ENCODE measurements at places on chromosomes 3 and 15. TPM values are rescaled to one million over a fixed set of nuclear protein-coding genes. Genes with fewer than 3 reads are reported as not detected.

GRCh38 chr3:60746043-60746638, 505.1 kb downstream of the FHIT start:
- no peak overlapping the region for H3K27ac ChIP-seq
- peaks cover 5% of the 10 kb centered on the region for H3K4me1 ChIP-seq
- no peak overlapping the region for H3K4me3 ChIP-seq
- H3K36me3 ChIP-seq: no peaks in the 10 kb centered on the region
- H3K27me3 ChIP-seq: no peaks in the 10 kb centered on the region

GRCh38 chr3:37609181-37610110, 252.2 kb upstream of the CTDSPL start:
- H3K4me3 ChIP-seq: no peak overlapping the region
- H3K4me1 ChIP-seq: peaks cover 24% of the 10 kb centered on the region
- H3K27me3 ChIP-seq: no peaks in the 10 kb centered on the region
- no peak overlapping the region for H3K27ac ChIP-seq
- DNase-seq: no peak

GRCh38 chr3:194861375-194861774, 175.7 kb downstream of the FAM43A start:
- no peak overlapping the region for H3K4me3 ChIP-seq
- H3K4me1 ChIP-seq: no peaks in the 10 kb centered on the region
- no peak overlapping the region for H3K27ac ChIP-seq

DNA sequence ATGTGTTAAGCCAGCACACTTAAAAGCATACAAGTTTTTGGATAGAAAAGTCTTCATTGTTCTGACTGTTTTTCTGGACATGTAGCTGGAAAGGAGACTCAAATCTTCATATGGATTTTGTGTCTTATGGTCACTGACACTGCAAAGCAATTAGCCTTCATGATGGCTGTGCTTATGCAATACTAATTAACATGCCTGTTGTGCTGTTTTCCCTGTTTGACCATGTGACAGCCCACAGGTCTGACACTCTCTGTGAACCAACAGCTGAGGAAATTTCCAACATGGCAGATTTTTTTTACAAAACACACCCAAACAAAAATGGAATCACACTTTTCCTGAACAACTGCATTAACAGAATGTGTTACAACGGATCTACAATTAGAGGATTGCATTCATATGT, 248.4 kb downstream of the ROBO2 start:
- H3K4me1 ChIP-seq: no peaks in the 10 kb centered on the region
- H3K36me3 ChIP-seq: no peaks in the 10 kb centered on the region
- no peak overlapping the region for H3K27ac ChIP-seq
- H3K27me3 ChIP-seq: no peaks in the 10 kb centered on the region
- no peak overlapping the region for H3K4me3 ChIP-seq
- DNase-seq: no peak

SNTN gene
- total RNA-seq: not detected

NPAP1 gene
- 0.81 TPM for total RNA-seq

SATB1 gene
- 69.0 TPM for total RNA-seq

Data from thyroid gland (tissue), 4 donors.